ENCODE measurements at places on chromosomes 1 and 21. TPM values are rescaled to one million over a fixed set of nuclear protein-coding genes. Genes with fewer than 3 reads are reported as not detected.

Gene OR14K1
- total RNA-seq: not detected

Gene PRR9
- not detected for total RNA-seq

Gene TCP10L
- total RNA-seq: 3.0 TPM

Gene ARHGEF16
- total RNA-seq: 0.52 TPM

Gene TP73
- 0.05 TPM for total RNA-seq

Gene LRRC39
- total RNA-seq: 166 TPM

Gene TBX19
- 0.33 TPM for total RNA-seq

Gene NTNG1
- 0.30 TPM for total RNA-seq

Gene FCRLB
- 0.33 TPM for total RNA-seq

Gene OR2T11
- not detected for total RNA-seq
